ENCODE measurements at places on chromosomes 4 and X.

- DNase-seq, result peak; percentile 55
Measured at GRCh38 chrX:129769467-129770154, 10.1 kb upstream of the SASH3 start.

- DNase-seq, result no peak
Measured at GRCh38 chrX:39827951-39828350, 269.8 kb downstream of the BCOR start.

DNA sequence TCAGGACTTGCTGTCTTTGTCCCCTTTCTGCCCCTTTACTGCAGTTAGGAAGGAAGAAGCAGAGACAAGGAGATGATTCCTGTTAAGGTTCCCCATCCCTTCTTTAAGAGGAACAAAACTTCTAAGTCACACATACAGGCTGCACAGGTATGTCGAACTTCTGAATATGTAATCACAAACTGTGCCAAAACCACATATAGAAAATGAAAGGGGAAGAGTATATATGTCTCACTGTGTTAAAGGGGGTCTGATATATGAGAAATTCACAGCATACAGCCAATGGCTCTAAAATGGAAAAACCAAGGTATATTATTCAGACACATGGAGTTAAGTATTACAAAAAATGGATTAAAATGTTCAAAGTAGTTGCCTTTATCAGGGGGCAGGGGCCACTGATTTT lies 11.7 kb downstream of the CFAP97 start:
- no peak for DNase-seq

GRCh38 chr4:125392694-125393093 lies 77.9 kb downstream of the FAT4 start:
- no peak for DNase-seq

- no peak for DNase-seq
Measured at GRCh38 chr4:110586131-110586850, 36.6 kb downstream of the PITX2 start.

DNA sequence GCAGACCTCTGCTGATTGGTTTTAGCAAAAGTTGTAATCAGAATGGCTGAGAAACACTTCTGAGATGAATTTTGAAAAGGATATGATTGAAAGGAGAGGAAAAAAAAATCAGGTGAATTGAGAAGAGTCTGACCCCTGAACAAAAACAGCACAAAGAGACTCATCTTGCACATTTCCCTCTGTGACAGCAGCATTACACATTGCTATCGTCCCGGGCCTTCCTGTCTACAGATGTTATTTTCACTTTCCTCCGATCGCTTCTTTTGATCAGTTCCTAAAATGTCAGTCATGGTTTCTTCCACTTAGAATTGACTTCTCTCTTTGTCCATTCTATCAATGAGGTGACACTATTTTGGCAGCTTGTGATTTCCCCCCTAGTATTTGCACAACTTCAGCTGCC lies 262.6 kb downstream of the GPC3 start:
- DNase-seq, result no peak

DNA sequence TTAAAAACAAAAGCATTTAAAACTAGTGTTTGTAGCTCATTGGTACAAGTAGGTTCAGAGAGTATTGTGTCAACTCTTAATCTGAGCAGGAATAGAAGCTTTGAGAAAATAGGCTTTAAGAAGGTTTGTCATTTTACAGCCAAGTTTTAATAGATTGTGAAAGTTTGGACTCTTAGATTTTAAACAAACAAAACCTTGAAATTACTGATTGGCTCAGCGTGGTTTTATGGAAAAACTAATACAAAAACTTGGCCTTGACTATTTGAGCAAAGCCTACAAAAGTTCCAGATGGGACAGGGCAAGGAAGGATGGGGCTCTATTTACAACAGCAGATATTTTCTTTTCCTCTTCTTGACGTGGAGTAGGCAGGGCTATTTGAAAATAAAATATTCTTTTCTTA lies 16.5 kb downstream of the ZFX start:
- no peak for DNase-seq

DNA sequence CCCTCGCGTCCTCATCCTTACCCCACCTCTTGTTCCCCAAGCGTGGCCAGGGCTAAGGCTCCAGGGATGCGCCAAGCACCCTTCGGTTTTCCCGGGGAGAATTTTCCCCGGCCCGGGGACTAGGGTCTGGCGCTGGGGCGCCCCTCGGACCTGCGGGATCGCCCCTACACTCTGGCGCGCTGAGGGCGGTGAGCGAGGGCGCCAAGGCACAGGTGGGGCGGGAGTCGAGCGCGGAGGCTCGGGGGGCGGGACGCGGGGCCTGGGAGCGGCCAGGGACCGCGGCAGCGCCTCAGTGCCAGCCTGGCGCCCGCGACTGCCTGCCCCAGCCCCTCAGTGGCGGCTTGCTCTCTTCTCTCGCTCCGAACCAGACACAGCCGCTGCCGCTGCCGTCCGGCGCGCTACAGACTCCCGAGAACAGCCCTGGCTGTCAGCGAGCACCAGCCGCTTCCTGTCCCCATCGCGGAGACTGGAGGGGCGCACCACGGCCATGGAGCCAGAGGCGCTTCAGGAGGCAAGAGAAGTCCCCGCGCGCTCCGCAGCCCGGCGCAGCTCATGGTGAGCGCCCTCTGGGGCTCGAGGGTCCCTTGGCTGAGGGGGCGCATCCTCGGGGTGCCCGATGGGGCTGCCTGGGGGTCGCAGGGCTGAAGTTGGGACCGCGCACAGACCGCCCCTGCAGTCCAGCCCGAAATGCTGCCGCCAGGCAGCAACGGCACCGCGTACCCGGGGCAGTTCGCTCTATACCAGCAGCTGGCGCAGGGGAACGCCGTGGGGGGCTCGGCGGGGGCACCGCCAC lies at the start of gene DRD5:
Gene DRD5, plus strand, starts transcription at position 292 of the 793 bp plus-strand sequence. Its CDS starts 396 bp downstream, at position 688.
- DNase-seq, result no peak

DNA sequence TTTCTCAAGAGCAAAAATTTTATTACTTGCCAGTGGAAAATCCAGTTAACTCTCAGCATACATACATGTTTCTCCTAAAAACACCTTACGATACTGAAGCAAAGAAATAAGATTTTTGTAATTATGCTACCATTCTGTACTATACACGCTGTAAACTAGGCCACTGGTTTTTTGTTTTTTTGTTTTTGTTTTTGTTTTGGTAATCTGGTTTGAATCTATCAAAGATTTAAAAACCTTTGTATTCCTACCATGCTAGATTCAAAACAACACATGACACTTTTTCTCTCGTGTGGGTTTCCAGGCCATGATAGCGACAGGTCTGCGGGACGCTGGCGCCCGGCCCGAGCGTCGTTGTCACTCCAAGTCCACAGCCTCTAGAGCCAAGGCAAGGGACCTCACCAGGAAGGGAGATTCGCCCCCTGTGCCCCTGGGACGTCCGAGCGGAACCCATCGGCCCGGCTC lies 723 bp downstream of the TMEM192 start:
- DNase-seq, result no peak

- no peak for DNase-seq
Measured at GRCh38 chr4:48687313-48688051, 92.6 kb downstream of the FRYL start.

GRCh38 chrX:103847174-103847870 lies 15.3 kb upstream of the RAB9B start:
- no peak for DNase-seq

DNA sequence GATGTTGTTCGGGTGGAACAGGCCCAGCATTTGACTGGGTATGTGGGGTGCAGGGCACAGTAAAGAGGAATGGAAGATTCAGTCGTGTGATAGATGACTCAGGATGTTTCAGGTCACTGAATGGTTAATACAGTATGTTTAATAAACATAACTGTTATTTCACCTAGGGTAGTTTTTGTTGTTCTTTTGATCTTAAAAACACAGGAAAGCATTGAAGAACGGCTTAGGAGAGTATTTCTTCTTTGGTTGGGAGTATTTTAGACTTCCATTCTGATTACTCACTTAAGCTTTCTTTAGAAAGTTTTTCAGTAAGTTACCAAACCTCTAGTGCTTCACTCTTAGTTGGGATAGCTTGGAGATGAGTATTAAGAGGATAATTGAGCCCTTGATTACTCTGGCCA lies 62.3 kb downstream of the STAG2 start:
- no peak for DNase-seq

DNA sequence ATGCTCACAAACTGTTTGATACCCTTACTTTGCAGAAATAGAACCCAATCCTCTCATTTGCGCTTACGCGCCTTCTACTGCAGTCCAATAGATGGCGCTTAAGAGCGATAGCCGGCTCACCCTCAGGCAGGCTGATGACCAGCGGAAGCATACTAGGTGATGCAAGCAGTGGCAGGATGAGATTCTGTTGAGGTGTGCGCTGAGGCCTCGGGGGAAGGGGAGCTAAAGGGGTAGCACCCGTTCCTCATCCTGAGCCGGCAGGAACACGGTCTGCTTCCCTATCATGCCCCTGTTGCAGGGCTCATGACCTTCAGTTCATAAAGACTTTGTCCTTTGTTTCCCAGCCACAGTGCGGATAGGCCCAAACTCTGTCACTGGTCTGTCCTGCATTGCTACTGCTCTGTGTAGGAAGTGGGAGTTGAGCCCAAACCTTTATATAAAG lies 628.9 kb downstream of the TLL1 start:
- DNase-seq, result no peak

DNA sequence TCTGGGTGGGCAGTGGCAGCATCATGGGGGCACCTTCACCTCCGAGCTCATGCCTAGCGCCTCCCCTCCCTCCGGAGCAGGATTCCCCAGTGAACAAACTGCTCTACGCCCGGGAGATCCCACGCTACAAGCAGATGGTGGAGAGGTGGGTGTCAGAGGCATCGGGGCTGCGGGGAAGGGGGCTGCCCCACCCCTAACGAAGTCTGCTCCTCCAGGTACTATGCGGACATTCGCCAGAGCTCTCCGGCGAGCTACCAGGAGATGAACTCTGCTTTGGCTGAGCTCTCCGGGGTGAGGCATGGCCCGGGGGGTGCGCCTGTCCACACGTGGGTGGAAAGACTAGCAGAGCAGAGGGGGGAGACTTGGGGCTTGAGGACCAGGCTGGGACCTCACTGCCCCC lies 2.7 kb upstream of the SRPK3 start:
- DNase-seq, result no peak

GRCh38 chr4:168071304-168071703 lies 21.0 kb upstream of the ANXA10 start:
- DNase-seq, result no peak

- DNase-seq, result no peak
Measured at GRCh38 chr4:84279678-84280077, 219.4 kb downstream of the NKX6-1 start.
